Non-pigmented ciliary epithelial cell (primary cell): ENCODE measurements at places on chromosomes 16 and 17.

DNA sequence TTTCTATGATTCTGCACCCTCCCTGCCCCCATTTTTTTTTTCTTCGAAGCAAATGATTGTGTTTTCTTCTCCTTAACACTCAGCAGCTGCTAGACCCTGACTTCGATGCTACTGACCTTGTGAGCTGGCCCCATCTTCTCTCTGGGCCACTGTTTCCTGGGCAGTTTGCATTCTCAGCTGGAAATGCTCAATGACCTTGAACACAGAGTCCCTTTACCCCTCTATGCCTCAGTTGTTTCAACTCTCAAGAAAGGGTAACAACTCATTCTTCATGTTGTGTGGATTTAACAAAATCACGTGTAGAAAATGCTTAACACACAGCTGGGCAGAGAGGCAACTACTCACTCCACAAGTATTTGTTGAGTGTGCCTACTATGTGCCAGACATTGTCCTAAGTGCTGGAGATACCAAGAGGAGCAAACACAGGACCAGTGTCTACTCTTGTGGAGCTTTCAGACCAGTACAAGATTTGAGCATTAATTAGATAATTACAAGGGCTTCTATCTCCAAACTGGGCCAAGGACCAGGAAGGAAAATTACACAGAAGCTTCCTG, 66.2 kb downstream of the IQCK start:
- DNase-seq = no peak

DNA sequence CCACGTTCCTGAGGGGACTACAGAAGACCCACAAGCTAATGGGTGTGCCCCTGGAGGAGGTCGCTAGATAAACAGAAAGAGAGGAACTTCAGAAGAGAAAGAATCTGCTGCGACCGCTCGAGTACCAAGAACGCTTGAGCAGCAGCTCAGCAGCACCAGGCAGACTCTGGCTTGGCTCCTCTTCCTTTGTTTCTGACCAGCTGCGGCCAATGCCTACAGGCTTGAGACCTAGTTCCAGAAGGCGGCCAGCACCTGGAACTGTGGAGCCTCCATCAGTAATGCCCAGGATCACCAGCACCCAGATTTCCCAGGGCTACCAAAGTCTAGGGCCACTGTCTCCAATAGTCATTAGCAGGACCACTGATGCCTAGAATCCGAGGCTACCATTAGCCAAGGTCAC, 26.0 kb upstream of the GOSR2 start:
- no peak for DNase-seq

DNA sequence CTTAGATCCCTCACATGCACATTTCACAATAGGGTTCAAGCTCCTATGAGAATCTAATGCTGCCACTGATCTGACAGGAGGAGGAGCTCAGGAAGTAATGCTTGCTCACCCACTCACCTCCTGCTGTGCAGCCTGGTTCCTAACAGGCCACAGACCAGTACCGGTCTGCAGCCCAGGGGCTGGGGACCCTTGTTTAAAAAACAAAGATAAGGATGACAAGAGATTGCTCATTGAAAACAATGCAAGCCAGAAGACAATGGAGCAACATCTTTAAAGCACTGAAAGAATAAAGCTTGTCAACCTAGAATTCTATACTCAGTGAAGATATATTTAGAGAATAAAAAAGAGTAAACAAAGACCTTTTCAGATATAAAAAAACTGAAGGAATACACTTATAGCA, 22.8 kb upstream of the FA2H start:
- no peak for DNase-seq

DNA sequence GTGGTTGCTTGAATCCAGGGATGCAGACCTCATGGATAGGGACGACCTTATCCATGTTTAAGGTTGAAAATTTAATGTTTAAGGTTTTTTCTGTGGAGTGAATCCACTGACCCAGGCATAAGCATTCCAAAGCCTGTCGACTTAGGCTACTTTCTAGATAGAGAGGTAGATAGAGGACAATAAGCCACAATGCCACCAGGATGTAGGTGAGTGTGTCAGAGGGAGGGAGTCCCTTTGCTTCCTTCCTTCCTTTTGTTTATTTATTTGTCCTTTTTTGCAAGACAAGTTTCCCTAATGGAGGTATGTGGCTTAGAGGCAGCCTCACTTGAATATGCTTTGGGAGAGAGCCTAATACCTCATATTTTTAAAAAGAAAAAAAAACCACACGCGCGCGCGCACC, 834.2 kb upstream of the SOX9 start:
- no peak for DNase-seq

DNA sequence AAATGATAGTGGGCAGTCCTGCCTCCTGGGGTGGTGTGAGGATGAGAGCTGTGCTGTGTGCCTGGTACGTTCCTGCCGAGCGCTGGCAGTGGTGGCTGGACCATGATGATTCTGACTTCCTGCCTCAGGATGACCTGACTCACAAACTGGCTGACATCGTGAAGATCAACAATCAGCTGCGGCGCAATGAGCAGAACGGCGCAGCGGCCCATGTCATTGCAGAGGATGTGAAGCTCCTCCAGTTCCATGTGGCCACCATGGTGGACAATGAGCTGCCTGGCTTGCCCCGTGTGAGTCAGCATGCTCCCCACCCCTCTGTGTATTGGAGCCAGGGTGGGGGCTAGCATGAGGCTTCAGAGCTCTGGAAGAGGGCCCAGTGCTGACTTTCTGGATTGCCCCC, 13.1 kb downstream of the POLR2A start:
- DNase-seq = no peak

- no peak for DNase-seq
Observed at GRCh38 chr16:50709061-50709684, 15.8 kb downstream of the NOD2 start.

- no peak for DNase-seq
Observed at GRCh38 chr17:57593739-57594462, 151.2 kb downstream of the CCDC182 start.

GRCh38 chr17:13538841-13539411, 62.8 kb downstream of the HS3ST3A1 start:
- DNase-seq = no peak

GRCh38 chr17:48038687-48039086, 1.1 kb upstream of the COPZ2 start:
- no peak for DNase-seq

DNA sequence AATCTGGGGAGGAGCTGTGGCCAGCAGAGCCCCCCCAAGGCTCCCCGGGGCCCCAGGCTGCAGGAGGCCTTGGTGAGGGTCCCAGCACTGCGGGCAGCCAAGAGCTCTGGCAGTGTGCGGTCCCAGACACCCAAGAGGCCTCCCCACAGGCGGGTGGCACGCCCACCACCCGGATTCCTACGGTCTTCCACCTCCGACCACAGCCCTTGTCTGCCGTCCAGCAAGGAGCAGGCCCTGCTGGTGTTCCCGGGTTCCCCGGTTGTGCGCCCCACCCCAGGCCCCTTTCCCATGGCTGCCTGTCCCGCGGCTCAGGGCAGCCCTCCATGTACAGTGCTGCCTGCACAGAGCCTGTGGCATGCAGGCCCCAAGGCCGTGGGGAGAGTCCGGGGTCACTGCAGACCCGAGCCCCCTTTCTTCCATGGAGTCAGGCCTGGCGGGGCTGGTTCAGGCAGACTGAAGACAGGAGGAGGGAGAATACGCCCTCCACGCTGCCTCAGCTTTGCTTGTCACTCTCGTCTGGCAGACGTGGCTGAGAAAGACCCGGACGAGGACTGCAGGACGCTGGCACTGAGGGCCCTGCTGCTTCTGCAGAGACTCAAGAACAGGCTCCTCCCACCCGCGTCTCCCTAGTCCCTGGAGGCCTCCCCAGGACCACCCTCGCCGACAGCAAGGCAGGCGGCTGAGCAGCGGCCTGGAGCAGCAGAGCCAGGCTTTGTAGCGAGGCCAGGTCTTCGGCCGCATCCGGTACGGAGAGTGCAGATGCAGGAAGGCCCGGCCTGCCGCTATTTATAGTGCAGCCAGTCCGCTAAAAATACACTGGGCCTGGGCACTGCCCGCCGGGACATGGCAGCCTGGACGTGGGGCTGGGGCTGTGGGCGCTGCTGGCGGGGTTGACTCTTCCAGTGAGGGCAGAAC, 16.4 kb downstream of the TELO2 start:
- DNase-seq = no peak

GRCh38 chr16:67548265-67549126, 13.8 kb upstream of the CTCF start:
- DNase-seq = no peak

GRCh38 chr17:33803199-33803685, 451.8 kb upstream of the CCL2 start:
- no peak for DNase-seq

- DNase-seq = no peak
Observed at GRCh38 chr17:76527430-76528111, 9.9 kb downstream of the CYGB start.

GRCh38 chr17:15947271-15947670, 2.3 kb downstream of the ADORA2B start:
- no peak for DNase-seq

DNA sequence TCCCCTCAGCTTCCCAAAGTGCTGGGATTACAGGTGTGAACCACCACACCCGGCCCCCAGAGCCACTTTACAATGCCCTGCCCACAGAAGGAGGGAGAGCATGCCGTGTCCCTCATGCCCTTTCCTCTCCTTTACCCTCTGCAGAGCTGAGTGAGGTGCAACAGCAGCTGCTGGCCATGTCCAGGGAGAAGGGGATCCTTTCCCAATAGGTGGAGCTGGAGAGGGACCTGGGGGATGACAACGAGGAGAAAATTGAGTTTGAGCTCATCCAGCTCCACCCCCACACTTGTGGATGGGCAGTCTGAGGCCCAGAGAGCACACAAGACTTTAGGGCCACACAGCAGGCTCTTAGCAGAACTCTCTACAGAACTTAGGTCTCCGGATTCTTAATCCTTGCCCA, 7.9 kb upstream of the GSDMA start:
- no peak for DNase-seq

DNA sequence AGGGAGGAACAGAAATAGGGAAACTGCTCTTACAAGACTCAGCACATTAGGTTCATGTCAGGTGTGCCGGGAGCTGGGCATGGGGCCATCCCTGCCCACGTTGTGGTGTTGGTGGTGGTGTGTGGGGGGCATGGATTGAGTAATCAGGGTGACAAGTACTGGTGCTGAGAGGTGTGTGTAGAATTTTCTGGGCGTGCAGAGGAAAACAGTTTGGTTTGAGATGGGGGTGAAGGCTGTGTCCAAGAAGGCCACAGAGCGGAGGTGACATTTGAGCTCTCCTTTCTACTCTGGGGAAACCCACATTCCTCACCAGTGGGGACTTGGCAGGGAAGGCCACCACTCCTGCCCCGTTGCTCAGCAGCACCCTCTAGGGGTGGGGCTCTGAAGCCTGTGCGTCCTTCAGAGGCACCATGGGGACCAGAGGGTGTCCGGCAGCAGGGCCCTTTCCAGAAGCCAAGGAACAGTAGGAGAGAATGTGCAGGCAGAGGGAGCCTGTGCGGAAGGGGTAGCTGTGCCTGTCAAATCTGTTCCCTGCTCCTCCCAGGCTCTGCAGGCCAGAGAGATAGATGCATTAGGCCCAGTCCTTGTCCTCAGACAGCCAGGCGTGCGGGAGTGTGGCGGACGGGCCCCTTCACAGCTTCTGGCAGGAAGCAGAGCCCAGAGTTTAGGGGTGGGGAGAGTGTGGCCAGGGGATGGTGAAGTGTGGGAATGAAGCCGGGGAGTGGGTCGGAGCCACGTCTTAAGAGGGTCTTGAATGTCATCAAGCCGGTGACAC, 48.7 kb upstream of the GSE1 start:
- no peak for DNase-seq

DNA sequence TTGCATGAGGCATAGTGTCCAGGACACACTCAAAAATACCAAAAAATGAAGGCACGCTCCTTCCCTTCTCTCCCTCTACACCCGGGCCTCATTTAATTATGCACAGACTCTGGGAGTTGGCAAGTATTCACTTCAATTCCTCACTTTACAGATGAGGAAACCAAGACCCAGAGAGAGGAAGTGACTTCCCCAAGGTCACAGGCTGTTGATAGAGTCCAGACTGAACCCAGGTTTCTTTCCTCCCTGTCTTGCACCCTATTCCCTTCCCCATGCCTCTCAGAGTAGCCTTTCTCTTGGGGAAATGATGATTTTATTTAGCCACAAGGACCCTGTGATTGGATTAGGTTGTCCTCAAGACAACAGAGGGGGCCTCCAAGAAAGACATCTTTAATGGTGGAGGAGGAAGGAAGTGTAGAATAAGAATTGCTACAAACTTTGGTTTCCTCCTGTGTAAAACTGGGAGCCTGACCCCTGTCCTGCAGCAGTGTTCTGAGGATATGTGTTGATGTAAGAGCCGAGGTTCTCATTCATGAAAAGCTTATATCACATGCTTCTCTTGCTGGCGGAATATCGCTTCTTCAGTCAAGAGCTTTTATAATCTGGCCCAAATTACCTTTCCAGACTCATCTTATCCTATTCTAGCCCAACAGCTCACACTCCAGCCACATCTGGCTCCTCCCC, 48.8 kb upstream of the SIAH1 start:
- DNase-seq = no peak

DNA sequence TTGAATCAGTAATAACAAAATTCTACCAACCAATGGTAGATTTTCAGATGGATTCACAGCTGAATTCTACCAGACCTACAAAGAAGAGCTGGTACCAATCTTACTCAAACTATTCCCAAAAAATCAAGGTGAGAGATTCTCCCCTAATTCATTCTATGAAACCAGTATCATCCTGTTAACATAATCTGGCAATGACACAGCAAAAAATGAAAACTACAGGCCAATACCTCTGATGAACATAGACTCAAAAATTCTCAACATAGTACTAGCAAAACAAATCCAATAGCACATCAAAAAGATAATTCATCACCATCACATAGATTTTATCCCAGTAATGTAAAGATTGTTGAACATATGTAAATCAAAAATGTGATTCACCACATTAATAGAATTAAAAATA, 234.4 kb upstream of the KIF2B start:
- no peak for DNase-seq

DNA sequence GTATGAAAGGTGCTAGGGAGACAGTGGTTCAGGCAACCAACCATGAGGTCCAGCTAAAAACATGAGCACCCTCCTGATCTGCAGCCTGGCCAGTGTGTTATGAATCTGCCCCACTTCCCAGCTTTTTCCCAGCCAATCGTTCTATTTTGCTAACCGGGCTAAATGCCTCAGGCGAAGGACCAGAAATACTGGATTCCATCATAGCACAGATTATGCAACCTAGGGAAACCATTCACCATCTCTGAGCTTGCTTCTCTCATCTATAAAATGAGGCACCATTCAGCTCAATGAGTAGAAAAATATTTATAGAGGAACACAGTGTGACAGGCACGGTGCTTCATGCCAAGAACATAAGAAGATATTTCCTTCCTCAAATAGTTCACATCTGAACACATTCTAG, 45.2 kb upstream of the NUDT7 start:
- DNase-seq = no peak

GRCh38 chr16:50684823-50685461, 3.8 kb upstream of the SNX20 start:
- DNase-seq = no peak
